ENCODE measurements at places on chromosomes 3 and 15. TPM values are rescaled to one million over a fixed set of nuclear protein-coding genes. Genes with fewer than 3 reads are reported as not detected.

DNA sequence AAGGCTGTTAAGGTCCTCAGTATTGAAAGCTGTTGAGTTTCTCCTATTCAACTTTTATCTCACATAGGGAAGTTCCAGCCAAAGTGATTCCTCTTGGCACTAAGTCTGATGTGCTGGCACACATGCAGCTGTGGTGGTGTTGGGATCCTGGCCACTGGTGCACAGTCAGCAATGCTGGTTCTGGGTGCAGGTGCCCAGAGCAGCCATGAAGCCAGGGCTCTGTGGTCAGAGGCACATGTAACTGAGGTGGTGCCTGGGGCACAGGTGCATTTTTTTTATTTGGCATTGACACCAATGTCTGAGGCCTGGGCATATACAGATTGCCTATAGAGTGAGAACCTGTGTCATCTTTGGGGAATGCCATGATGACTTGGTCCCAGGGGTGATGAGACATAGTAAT is 271.4 kb downstream of the POLQ start:
- DNase-seq: no peak

- DNase-seq: peak; percentile 71
Observed at GRCh38 chr3:113339616-113340244, 101.6 kb downstream of the CFAP44 start.

DNA sequence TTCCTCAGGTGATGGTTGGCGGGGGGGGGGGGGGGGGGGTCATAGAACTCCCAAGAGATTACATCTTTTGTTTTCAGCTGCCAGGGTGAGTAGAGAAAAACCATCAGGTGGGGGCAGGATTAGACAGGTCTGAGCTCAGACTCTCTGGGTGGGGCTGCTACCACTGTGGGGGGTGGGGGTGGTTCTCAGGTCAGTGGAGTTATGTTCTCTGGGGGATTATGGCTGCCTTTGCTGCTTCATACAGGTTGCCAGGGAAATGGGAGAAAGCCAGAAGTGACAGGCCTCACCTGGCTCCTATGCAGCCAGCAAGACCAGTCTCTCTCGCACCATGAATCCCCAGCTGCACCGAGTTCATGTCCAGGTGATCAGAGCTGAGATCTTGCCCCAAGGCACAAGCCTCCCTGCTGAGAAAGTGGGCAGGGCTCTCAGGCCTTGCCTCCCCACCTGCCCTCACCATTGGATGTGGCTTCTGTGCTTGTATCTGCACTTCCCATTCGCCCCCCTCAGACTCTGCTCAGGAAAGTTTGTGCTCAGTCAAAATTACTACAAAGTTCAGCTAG is 828.1 kb downstream of the MCTP2 start:
- DNase-seq: no peak

GRCh38 chr15:90901175-90902039 is 1.7 kb upstream of the MAN2A2 start:
- peak; percentile 25 for DNase-seq

- no peak for DNase-seq
Observed at GRCh38 chr15:80431635-80432344, 27.6 kb downstream of the ARNT2 start.

- peak; percentile 21 for DNase-seq
Observed at GRCh38 chr3:2097641-2098191, 950 bp upstream of the CNTN4 start.

DNA sequence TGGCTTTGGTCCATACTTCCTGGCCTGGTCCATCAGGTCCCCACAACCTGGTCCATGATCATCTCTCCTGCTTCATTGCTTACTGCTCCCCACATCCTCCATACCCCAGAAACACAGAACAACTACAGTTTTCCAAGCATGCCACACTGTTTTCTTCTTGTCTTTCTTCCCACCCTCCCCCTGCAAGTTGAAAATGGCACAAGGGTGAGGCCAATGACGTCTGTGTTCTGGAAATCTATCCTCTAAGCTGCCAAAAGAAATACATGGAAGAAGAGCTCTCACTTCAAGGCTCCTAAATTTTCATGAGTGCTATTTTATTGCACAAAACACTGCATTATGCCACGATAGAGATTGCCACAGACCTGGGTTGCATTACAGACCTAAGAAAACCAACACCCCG is 404.4 kb downstream of the VPS13C start:
- no peak for DNase-seq

GRCh38 chr15:59456114-59456513 is 18.1 kb downstream of the FAM81A start:
- DNase-seq: no peak

DNA sequence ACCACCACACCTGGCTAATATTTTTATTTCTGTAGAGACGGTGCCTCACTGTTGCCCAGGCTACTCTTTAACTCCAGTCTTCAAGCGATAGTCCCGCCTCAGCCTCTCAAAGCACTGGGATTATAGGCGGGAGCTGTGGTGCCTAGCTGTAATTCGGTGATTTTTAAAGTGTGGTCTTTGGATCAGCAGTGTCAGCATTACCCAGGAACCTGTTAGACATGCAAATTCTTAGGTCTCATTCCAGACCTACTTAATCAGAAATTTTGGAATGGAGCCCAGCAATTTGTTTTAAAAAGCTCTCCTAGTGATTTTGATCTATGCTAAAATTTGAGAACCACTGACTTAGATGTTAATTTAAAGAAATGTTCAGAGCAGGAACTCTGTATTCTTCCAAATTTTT is 51.9 kb downstream of the GOLM2 start:
- DNase-seq: peak; percentile 30

DNA sequence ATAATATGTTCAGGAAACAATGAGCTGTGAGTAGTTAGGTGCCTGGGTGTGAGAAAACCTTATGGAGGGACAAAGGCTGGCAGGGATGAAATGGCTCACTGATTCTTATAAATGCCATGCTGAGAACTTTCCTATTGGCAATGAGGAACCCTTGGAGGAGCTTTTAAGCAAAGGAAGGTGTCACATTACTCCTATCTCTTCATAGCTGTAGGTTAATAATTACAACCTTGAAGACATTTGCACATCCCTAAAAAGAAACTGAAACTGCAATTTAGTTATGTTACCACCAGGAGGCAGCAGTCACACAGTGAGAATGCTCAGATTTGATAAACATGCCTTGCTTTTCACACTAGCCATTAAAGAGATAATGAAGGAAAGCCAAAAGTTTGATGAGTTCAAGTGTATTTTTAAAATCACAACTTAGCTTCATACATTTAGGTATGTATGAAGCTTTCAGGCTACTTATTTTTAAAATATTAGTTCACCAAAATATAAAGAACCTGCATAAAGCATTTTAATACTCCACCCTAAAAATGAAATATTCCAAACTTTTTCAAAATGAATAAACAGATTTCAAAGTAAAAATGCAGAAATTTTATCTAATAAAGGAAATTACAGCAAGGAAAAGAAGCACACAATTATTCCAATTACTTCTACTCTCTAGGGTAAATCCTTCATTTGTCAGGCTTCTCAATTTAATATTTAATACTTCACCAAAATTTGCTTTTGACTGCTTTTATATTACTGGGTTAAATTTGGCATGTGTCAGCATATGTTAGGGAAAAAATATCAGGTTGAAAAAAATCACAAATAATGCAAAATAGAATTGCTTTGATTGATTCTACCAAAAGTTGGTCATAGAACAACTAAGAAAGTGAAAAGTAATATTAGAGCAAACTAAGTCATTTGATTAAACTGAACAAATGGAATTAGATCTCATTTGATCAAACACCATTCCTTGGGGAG is 136.9 kb upstream of the SLC2A2 start:
- DNase-seq: peak; percentile 61

- DNase-seq: no peak
Observed at GRCh38 chr3:138222942-138223287, 35.8 kb downstream of the ARMC8 start.

GRCh38 chr15:28191832-28192231 is 92.7 kb upstream of the OCA2 start:
- peak; percentile 40 for DNase-seq

Gene IGSF10
- total RNA-seq: 0.94 TPM

Gene TM4SF4
- total RNA-seq: not detected

Gene MTHFS
- total RNA-seq: 33.2 TPM

All from GM23338 (cell line).